ENCODE measurements at places on chromosomes 11 and 22.

- DNase-seq: no peak
Measured at GRCh38 chr11:2382129-2382517, 5.0 kb downstream of the CD81 start.

DNA sequence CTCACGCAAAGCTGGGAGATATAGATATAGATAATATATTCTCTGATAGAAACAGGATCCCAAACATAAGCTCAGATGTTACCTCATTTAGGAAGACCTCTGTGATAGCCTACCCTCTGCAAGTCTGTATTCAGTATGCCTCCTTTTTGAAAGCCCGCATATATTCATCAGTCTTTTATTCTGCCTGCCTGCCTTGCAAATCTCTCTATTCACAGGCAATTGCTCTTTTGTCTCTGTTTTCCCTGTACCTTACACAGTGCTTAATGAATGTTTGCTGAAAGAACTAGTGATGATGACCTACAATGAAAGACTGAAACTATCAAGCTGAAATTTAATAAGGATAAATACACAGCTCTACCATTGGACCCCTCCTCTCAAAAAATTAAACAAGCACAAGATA is 18.4 kb downstream of the DEUP1 start:
- DNase-seq: no peak

GRCh38 chr22:29369460-29369859 is 18.9 kb downstream of the AP1B1 start:
- no peak for DNase-seq

GRCh38 chr11:810040-810567 is 337 bp downstream of the RPLP2 start:
- DNase-seq: no peak

GRCh38 chr11:36186340-36187175 is 102.7 kb downstream of the COMMD9 start:
- DNase-seq: no peak

DNA sequence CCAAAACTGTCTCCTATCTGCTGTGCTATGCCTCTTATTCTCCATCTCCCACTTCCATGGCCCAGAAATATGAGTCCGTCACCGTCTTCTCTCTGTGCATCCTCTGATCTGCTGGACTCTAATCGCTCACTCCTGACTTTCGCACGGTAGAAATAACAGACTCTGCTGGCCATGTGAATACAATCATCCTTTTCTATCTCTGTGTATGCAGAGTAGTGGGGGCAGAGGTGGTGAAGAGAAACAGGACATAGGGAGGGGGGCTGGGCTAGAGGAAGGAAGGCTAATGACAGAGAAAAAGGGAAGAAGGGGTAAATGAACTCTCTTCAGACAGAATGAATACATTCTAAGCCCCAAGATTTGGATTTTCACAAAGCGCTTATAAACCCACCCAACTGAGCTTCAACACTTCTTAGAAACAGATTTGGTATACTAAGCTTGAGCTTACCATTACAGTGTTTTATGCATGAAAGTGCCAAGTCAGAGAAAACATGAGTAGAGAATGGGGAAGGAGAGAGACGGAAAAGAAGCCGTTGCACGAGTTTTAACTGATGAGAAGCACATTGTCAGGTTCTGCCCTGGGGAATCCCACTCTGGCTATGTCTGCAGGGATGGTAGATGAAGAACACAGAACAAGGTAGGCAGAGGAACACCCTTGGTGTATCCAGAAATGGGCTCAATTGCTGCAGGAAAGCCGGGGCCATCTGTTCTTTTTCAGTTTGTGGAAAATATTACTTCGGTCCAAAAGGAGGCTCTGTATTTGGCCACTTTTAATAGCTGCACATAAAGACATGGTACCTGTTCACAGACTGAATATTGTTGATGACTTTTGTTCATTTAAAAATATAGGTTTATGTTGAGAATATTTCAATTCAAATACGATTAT is 324.7 kb downstream of the ETS1 start:
- DNase-seq: no peak

DNA sequence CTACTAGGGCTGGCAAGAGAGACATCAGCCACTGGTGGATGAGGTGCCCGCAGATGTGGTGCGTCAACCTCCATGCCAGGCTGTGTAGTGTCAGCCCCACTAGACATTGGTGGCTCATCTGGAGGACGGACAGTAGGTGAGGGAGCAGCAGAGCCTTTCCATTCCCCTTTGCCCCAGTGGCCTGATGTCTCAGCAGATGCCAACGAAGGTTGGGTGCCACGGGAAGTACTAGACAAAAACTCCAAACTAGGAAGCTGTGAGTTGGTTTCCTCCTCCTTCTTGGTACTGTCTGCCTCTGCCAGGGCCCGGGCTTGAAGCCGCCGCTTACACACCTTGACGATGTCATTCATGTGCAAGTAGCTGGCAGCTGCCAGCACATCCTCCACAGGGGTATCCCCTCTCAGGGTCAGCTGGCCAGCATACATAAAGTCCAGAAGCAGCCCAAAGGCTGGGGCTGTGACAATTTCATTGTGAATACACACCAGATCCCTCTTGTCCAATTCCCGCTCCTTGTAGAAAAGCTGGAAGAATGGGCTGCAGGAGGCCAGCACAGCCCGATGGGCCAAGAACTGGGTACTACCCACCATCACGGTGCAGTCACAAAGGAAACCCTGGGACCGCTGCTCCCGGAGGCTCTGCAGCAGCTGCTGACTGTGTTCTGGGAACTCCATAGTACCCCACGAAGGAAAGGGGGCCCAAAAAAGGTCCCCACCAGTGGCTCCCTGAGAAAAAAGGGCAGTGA is 795 bp downstream of the ZBTB3 start:
- DNase-seq: no peak

- no peak for DNase-seq
Measured at GRCh38 chr22:50548921-50549790, 3.5 kb downstream of the KLHDC7B start.

DNA sequence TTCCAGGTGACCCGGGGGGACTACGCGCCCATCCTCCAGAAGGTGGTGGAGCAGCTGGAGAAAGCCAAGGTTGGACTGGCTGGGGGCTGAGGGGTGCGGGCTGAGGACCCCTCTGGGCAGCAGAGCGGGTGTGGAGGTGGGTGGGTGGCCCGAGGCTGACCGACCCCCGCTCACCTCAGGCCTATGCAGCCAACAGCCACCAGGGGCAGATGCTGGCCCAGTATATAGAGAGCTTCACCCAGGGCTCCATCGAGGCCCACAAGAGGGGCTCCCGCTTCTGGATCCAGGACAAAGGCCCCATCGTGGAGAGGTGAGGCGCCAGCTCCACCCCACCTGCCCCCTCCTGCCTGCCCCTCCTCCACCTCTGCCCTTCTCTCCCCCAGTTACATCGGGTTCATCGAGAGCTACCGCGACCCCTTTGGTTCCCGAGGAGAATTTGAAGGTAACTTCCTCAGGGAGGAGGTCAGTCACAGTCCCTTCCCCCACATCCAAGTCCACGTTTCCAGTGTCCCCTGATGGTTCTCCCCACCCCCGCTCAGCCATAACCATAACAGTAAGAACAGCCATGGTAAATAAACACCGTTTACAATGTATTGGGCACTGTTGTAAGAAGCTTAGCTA is 11.2 kb downstream of the DPP3 start:
- no peak for DNase-seq

DNA sequence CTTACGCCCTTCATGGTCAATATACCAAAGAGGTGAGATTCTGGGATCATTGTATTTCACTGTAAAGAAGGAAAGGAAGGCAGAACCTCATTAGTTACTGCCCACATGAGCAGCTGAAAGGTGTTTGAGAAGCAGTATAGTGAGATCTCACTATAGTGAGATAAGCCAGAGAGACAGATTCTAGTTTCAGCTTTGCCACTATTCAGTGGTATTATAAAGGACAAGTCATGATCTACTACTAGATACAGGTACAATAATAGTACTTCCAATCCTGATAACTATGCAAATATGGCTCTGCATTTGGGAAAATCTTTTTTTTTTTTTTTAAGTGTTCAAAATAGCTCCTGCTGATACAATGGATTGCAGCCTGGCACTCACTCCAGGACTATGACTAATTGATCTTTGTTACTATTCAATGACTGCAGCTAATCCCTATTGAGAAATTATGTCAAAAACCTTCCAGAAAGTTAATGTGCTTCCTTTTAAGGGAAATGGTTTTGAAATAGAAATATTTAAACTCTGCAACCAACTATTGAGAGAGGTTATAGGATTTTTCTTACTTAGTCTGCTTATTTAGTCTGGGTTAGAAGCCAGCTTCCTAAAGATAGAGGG is 8.3 kb upstream of the DLAT start:
- no peak for DNase-seq

DNA sequence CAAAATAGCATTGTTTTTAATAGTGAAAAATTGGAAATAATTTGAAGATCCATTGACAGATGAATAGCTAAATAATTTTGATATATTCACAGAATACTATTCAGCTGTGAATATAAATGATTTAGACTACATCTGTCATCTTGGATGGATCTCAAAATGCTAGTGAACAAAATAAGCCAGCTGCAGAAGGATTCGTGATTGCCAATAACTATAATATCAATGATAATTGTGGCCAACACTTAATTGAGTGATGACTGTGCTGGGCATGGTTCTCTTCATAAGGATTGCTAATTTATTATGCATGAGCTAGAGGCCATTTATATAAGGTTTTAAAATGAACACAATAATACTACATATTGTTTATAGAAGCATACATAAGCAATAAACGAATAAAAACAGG is 60.4 kb downstream of the CTTN start:
- DNase-seq: no peak

DNA sequence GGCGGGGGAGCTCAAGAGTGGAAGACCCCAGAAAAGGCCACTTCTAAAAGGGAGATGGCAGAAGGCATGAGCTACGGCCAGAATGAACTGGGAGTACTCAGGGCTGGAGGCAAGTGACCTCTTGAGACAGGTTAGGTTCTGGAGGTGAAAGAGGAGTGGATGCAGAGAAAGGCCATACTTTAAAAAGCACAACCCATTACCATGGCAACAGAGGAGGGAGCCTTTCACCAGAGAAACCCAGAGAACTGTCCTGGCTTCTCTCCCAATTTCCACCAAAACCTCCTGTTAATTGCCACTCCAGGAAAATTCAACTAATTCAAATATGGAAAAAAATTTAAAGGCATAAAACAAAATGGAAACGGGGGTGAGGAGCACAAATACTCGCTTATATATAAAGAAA is 15.8 kb downstream of the A4GALT start:
- no peak for DNase-seq

- DNase-seq: no peak
Measured at GRCh38 chr11:86558207-86558606, 114.2 kb downstream of the ME3 start.

GRCh38 chr22:50399751-50400331 is 56.7 kb downstream of the PPP6R2 start:
- DNase-seq: no peak

DNA sequence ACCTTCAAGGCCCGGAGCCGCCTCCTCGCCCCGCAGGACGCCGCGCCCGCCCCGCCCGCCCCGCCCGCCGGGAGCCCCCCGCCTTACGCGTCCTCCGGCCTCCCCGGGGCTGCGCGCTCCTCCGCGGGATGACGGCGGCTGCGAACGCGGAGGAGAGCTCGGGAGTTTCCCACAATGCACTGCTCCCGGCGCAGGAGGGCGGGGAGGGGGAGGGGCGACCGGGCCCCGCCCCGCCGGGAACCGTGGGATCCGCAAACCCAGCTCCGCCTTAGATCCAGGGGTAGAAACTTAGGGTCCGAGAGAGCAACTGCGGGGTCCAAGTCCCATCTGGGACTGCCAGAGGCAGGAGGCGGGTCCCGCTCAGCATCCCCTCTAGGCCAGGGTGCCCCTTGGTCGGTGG is at the start of gene CEND1:
Gene CEND1 (minus strand): TSS at position 148 of the 400 bp plus-strand sequence. CDS start 1,514 bp downstream, outside the sequence.
- no peak for DNase-seq

GRCh38 chr11:10744206-10744605 is 6.8 kb upstream of the CTR9 start:
- no peak for DNase-seq

- no peak for DNase-seq
Measured at GRCh38 chr22:10778296-10778814, 4749.6 kb upstream of the OR11H1 start.

GRCh38 chr11:74826901-74827300 is 78.3 kb downstream of the RNF169 start:
- DNase-seq: no peak

GRCh38 chr11:65341856-65342255 is 8.2 kb downstream of the DPF2 start:
- DNase-seq: no peak

DNA sequence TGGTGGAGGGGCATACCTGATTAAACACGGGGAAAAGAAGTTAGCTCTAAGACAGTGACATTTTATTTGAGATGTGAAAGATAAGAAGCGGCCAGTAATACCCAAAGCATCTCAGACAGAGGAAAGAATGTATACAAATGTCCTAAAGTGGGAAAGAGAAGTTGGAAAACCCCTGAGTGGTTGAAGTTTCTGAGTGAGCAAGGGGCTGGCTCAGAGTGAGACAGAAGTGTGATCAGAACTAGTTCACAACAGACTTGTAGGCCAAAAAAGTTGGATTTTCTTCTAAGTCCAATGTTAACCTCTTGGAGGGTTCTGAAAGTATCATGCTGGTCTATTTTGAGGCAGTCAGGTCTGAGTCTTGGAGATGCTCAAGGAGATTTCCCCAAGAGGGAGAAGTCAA is 608.7 kb downstream of the SOX6 start:
- no peak for DNase-seq

GRCh38 chr11:76151556-76152085 is 54.7 kb downstream of the WNT11 start:
- no peak for DNase-seq

DNA sequence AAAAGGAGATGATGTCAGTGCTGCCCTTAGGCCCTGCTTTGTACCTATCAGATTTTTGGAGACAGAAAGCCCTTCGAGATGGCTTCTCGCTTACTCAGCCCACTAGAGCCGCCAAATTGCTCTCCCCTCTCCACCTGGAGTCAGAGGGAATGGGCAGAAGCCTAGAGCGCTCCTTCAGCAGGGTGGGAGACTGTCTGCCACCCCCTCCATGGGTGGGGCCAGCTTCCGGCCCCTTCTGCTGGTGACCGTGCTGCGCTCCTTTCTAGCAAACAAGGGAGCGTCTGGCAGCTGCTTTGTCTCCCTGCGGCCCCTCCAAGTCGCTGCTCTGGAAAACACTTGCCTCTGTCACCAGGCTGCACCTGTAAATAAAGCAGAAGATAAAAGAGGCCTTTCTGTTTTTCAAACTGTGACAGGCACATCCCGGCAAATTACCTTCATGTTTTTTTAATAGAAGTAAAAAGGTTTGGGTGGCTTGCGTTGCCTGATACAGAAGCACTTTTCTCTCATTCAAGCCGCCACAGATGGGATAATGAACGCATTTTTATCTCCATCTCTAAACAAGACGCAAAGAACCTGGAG is 145.7 kb upstream of the NECTIN1 start:
- DNase-seq: no peak

- DNase-seq: no peak
Measured at GRCh38 chr11:134372961-134373360, 39.1 kb downstream of the B3GAT1 start.

DNA sequence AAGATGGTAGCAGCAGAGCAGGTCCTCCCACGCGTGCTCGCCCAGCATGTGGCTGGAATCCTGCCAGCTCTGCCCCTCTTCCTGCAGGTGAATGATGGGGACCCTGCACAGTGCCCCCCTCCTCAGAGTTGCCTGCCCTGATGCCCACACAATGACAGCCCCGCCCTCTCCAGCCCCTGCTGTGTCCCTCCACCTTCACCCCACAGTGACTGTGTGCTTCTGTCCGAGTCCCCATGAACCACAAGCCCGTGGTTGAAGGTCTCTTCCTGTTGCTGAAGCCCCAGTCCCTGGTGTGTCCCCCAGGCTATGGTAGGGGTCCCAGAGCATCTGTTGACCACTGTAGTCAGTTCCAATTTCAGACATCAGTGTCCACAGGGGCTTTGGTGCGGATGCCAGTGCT is 71.0 kb downstream of the BRD1 start:
- DNase-seq: no peak

GRCh38 chr11:132851247-132851646 is 681.1 kb downstream of the OPCML start:
- DNase-seq: no peak

All from stimulated activated CD4-positive, alpha-beta T cell treated with anti-CD3 and anti-CD28 coated beads, Interleukin-1b, Interleukin-23, amount 100 ng/mL, for 4 hours (primary cell).